CD8-positive, alpha-beta T cell (primary cell): ENCODE measurements at places on chromosomes 2 and 18. TPM values are rescaled to one million over a fixed set of nuclear protein-coding genes. Genes with fewer than 3 reads are reported as not detected.

ATAD2B gene
- total RNA-seq: 32.4 TPM

SH3RF3 gene
- total RNA-seq: 6.4 TPM

ACMSD gene
- not detected for total RNA-seq

VSNL1 gene
- total RNA-seq: not detected

MAPK4 gene
- total RNA-seq: not detected

PSMA8 gene
- not detected for total RNA-seq

SMCHD1 gene
- total RNA-seq: 306 TPM

ELP2 gene
- 222 TPM for total RNA-seq

RAPGEF4 gene
- 1.4 TPM for total RNA-seq

ANKRD30BL gene
- total RNA-seq: not detected

SCYGR4 gene
- total RNA-seq: not detected

ZC3H6 gene
- 13.7 TPM for total RNA-seq

ASB18 gene
- not detected for total RNA-seq

CNDP1 gene
- 0.22 TPM for total RNA-seq

TTC21B gene
- total RNA-seq: 24.2 TPM

MARS2 gene
- total RNA-seq: 9.2 TPM

TMEM37 gene
- total RNA-seq: not detected

KRTCAP3 gene
- total RNA-seq: 4.4 TPM

GRCh38 chr2:134087371-134087921, 166.4 kb upstream of the MGAT5 start:
- no peak for DNase-seq

- DNase-seq: no peak
These were observed 89.5 kb downstream of the COL6A3 start for GRCh38 chr2:237324405-237324831.

DNA sequence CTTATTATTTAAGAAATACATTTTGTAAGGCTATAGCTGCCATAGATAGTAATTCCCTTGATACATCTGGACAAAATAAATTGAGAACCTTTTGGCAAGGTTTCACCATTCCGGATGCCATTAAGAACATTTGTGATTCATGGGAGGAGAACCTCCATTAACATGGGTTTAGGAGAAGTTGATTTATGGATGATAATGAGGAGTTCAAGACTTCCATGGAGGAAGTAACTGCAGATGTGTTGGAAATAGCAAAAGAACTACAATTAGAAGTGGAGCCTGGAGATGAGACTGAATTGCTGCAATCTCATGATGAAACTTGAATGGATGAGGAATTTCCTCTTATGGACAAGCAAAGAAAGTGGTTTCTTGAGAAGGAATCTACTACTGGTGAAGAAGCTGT, 17.3 kb downstream of the PHLPP1 start:
- no peak for DNase-seq

GRCh38 chr18:63578357-63578958, 8.7 kb upstream of the SERPINB13 start:
- no peak for DNase-seq

- DNase-seq: no peak
These were observed 55.9 kb upstream of the FSHR start for GRCh38 chr2:49210191-49210590.

GRCh38 chr2:187869195-187869594, 315.0 kb upstream of the TFPI start:
- DNase-seq: no peak

GRCh38 chr2:219973136-219973535, 345.7 kb downstream of the SLC4A3 start:
- no peak for DNase-seq

DNA sequence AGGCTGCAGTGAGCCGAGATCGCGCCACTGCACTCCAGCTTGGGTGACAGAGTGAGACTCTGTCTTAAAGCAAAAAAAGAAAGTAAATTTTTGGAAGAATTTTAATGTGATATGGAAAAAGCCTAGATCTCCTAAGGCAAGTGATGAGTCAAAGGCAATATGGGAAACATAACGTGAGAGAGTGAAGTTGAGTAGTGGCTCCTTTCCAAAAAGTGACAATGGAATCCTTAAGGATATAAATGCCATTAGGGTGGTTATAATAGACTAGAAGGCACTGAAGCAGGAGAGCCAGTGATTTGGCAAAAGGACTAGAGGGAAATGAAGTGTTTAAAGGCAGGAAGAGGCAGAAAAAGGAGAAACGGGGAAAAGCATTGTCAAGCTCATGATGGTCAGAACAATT, 25.6 kb downstream of the ARHGAP28 start:
- no peak for DNase-seq

DNA sequence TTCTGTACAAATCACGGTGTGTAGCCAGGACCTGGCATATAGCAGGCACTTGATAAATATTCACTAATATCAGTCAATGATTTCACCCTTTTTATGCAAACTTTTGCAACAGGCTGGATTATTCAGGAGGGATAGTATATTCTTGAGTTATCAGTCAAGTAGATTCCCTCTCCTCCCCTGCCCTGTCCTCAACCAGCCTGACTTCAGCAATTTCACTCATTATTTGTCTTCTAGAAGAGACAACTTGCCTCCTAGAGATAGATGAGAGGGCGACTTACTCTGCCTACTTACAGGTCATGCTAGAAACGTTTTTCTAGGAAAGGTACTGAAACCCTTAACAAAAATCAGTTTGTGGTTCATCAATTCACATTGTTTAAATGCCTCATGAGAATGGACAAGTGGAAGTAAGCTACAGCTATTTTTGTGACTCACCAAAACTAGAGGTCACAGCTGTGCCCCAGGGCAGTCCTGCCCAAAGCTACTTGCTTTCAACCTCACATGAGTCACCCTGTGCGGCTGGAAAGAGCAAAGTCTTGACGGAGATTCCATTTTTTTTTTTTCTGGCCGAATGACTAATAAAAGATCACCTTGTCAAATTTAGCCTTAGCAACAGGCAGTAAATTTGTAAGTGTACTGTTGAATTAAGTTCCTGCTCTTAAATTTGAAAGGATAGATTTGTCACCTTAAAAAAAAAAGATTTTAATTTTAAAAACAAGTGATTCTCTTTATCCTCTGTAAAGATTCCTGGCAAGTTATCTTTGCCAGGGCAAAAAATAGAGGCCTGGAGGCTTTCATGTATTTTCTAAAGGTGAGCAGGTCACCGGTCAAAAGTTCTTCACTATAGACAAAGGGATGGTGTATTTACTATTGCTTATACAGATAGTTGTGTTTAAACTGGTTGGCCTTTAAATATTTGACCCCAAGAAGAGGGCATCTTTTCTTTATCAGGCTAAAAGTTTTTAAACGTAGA, 109.0 kb upstream of the SLC35G4 start:
- DNase-seq: no peak

DNA sequence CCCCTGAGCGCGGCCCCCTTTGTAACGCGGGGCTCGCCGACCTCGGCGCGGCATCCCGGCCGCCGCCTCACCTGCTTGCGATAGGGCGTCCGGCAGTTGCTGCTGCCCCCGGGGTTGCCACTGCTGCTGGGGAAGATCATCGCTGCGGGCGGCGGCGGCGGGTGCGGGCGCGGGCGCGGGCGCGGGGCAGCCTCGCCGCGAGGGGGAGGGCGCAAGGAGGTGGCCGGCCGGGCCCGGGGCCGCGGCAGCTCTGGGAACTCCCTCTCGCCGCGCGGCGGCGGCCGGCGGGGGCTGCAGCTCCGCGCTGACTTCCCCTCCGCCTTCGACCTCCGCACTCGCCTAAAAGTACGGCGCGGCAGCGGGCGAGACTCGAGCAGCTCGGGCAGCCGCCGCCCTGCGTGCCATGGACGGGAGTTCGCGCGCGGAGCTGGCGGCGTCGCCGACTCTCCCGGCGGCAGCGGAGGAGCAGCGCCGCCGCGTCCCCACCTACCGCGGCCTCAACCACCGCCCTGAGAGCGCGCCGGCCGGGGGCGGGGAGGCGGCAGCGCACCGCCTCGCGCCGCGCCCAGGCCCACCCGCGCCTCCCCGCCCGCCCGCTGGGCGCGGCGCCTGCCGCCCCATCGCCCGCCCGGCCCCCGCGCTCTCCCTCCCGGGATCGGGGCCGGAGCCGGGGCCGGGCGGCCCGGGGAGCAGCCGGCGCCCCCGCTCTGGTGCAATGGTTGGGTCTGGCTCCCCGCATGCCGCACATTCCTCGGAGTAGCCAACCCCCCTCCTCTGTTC, 86.0 kb downstream of the RBMS1 start:
- peak; percentile 55 for DNase-seq

DNA sequence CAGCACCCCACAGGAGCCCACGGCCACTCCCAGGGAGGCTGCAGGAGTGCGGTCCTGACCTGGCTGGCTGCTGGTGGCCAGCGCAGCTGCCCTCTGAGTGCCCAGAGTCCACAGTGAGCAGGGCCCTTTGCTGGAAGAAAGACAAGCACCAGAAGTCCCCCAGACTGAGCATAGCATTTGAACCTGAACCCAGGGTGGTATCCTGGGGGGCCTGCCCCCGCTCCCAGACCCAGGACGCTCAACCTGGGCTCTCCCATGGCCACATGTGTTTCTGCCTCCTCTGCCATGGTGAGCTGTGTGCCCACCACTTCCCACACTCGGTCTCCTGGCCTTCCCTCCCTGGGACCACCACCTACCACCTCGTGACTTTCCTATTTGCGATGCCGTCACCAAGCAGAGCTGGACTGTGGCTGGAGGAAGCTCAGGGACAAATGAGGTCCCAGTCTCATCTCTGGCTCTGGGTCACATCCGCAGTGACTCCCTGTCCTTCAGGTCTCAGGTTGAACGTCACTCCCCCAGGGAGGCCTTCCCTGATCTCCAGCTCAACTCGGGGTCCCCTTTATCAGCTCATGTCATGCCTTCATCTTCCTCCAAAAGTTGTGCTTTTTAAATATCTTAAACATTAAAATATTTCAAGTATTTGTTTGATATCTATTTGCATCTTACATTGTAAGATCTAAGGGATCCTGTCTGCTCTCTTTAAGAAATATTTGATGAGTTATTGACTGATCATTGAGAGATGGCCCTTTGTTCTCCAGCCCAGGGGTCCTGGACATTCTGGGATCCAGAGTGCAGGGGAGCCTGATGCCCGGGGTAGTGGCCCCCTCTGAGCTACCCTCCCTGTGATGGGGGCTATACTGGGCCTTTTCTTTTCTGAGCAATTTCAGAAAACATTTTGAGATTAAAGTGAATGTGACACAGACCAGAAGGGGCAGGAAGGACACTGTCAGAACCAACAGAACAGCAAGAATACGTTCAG, 16.4 kb upstream of the GPR55 start:
- no peak for DNase-seq

- no peak for DNase-seq
These were observed 19.3 kb downstream of the SPEG start for GRCh38 chr2:219453671-219454590.

GRCh38 chr2:17765398-17765797, 11.5 kb downstream of the GEN1 start:
- DNase-seq: no peak

DNA sequence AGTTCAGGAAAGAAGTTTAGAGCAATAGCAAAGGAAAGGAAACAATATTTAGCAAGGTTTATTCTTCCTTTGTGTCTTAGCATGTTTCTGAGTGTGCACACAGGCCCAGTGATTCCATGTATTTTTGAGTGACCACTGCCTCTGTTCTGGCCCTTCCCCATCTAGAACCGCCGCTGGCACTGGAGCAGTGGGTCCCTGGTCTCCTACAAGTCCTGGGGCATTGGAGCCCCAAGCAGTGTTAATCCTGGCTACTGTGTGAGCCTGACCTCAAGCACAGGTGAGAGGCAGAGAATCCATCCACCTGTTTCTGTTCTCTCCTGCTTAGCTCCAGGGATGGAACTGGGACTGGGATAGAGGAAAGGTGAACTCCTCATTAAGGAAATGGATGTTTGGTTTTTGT, 2.4 kb downstream of the REG1A start:
- DNase-seq: no peak

DNA sequence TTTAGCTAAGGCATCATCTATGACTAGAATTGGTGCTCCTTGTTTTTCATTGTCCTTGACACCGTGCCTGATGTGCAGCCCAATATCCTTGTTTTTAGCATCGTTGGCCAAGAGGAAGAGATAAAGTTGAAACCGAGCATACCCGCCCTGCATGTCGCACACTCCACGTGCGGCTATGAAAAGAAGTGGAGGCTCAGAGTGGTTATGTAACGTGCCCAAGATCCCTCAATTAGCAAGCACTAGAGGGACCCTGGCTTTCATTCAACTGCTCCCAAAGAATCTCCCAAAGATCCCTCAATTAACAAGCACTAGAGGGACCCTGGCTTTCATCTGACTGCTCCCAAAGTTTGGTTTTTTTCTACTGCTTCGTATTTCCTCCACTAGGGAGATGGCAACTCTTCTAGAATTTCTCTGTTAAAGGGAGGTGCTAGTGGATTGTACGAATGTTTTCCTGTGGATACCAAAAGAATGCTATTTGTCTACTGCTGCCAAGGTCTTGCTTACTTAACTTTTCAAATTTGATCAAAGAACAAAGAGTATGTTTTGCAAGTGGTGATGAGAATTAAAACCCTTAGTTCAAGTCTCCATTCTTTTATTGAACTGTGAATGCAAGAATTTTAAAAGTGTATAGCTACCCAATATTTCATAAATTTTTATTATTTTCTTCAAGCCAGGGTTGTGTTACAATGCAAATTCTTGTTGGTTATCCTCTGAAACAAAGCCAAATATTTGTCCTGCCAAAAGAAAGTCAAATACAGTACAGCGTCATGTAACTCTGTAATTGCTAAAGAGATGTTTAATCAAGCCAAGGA, 92.1 kb downstream of the AOX1 start:
- DNase-seq: no peak

- no peak for DNase-seq
These were observed 34.4 kb downstream of the COL4A3 start for GRCh38 chr2:227198866-227199265.

DNA sequence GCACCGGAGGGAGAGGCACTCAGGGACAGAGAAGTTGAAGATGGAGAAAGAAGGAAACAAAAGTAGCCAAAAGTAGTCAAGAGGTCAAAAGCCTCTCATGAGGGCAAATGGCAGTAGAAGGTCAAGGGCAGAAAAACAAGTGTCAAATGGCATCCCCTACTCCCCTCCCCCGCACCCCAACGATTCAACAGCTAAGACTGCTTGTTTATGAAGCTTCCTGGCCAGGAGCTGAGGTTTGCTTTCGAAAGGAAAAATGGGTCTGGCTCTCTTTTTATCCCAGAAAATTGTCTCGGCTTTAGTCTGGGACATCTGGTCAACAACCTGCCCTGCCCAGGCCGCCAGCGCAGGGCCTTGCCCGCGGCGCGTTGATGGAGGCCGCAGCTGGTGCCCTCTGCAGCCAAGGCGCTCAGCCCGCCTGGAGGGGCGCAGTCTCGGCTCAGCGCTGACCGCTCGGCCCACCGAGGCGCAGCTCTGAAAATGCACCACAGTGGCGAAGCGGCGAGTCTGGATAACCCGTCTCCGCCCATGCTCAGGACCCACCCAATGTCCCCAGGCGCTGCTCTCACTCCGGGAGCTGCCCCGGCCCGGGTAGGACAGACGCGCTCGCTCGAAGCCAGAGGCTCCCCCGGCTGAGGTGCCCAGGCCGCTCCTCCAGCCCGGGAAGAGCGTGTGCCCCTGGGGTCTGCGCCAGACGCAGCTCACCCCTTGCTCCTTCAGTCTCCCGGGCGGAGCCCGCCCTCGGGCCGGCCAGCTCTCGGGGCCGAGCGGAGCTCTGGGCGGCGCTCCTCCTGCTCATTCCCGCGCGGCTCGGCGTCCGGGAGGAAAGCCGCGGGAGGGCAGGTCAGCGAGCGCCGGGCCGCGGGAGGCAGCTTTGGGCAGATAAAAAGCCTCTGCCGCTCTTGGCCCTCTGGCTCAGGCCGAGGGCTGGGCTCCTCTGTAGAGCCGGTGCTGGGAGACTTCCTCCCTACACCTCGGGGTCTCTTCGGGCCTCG, 1.8 kb upstream of the TBR1 start:
- no peak for DNase-seq

- DNase-seq: no peak
These were observed 44.0 kb upstream of the LRRTM4 start for GRCh38 chr2:77566131-77566530.
